ENCODE measurements at places on chromosomes 7 and 10.

GRCh38 chr7:19969859-19970493, 196.6 kb upstream of the TMEM196 start:
- DNase-seq = no peak

GRCh38 chr7:138957217-138957616, 24.0 kb downstream of the KIAA1549 start:
- no peak for DNase-seq

- DNase-seq = no peak
These were observed 9.4 kb downstream of the ARPC1B start for GRCh38 chr7:99383791-99384370.

DNA sequence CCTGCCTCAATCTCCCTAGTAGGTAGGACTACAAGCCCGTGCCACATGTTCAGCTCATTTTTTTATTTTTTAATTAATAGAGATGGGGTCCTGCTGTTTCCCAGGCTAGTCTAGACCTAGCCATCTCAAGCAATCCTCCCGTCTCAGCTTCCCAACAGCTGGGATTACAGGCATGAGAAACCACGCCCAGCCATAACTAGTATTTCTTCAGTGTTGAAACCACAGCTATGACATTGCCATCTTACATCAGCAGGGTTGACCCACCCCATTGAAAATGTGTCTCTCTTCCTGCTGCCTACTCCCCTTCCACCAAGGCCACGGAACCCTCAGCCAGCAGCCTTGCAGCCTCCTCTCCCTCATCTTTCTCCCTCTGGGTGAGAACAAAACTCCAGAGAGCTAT, 62.1 kb upstream of the ZNF746 start:
- no peak for DNase-seq

DNA sequence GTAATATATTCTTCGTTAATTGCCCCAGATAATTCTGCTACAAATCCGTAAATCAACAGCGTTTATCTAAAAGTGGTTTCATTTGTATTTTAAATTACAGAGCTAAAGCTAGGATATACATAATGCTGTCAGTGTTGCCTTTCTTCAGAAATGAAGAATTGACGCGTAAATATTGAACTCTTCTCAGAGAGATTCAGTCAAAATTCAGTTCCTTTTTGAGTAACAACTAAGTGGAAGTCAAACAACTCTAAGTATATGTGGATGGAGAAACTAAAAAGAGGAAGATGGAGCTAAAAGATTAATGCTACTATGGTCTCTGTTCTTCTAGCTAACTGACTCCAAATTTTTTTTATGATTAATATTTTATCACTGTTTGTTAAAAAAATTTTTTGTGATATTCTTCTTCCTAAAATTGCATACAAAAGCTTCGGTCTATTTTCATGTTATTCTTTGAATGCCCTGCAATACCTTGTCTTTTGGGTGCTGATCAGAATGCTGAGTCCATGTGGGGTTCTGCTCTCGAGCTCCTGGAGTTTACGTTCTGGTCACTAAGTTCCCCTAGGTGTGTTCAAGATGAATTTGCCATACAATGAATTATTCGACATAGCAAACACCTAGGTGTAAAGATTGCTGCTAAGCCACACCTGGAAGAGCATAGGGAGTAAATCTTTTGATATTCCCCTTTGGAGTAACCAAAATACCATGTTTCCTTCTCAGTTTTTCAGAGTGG, 20.7 kb downstream of the MDFIC start:
- DNase-seq = no peak

DNA sequence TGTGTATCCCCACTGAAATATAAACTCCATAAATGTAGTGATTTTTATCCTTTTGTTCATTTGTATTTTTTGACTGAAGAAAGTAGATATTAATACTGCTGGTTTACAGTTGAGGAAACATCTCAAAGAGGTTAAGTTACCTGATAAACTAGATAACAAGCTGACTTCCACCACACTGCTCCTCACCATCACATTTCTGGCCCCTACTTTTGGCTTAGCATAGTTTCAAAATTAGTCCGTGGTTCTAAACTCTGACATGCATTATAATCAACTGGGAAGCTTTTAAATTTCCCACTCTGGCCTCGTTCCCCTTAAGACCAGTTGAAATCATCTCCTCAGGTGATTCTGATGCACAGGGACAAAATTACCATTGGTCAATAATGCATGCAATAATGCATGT, 43.5 kb downstream of the ANKIB1 start:
- DNase-seq = no peak

GRCh38 chr7:114426824-114427223, 12.2 kb downstream of the FOXP2 start:
- DNase-seq = no peak

DNA sequence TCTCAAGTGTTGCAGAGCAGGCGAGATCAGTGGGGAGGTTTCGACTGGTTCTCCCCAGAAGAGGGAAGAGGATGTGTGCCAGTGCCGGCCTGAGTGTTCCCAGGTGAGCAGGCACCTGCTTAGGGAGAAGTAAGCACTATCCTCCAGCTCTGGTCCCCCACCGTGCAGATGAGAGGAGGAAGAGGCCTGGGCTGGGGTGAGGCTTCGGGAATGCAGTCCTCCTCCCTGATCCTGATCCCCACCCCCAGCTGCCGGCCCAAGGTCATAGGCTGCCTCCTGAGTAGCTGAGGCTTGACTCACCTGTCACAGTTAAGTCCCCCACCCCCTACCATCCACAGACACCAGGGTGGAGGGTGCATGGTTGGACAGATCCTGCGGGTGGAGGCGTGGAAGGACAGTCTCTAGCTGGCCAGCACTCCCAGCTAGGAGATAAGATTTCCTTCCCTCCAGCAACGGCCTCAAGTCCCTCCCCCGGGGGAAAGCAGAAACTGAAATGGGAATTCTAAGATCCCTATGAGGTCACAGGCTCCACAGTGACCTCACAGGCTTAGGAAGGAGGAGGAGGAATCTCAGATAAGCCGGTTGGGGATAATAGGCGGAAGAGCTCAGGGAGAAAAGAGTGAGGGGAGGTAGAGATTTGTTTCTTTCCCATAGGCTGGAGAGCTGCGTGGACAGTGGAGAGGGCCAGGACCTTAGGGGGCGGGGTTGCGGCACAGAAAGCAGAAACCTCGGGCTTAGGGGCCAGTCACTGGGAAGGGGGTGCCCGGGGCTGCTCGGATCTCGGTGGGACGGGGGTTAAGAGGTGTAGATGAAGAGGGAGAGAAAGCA, 1.0 kb downstream of the LRCH4 start:
- DNase-seq = no peak

GRCh38 chr7:158157460-158157859, 430.2 kb downstream of the PTPRN2 start:
- no peak for DNase-seq

DNA sequence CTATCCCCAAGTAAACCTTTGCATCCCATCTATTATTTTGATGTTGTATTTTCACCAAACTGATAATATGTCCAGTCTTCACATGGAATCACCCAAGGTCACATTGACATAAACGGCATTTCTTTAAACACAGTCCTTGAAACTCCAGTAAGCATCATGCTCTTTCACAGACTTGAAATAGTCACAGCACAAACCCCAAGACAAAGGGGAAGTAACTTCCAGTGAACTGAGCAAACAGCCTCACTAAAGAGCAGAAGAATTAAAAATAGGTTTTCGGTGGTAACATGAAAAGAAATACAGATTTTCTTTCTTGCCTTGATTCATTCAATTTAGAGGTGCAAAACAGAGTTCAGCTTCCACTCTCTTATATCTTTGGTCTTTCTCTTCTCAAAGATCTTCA, 253.7 kb downstream of the SFMBT2 start:
- no peak for DNase-seq

- no peak for DNase-seq
These were observed 70.6 kb upstream of the PIK3CG start for GRCh38 chr7:106794276-106795083.

DNA sequence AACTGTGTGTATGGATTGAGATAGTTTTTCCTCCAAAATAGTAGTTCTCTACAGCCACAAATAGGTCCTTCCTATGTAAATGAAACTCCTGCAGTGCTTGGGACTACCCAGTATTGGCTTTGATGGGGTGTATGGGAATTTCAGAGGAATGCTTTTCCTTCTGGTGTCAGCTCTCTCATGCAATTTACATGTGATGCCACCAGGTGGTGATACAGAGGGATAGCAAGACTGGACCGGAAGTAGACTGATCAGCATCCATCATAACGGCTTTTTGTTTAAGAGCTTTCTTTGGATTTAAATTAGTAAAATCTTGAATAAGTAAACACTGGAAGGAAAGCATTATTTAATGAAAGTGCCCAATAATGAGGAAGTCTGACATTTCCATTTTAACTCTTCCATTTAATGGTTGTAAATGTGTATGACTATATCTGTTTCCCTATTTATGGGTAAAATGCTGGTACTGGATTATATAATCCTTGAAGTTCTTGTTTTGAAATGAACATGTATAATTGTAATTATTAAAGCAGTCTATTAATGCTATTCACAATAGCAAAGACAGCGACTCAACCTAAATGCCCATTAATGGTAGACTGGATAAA, 22.7 kb downstream of the DYNC1I1 start:
- DNase-seq = no peak

Measured in activated T-cell treated with anti-CD3 and anti-CD28 coated beads, Interleukin-2, amount 50 U/mL, for 72 hours (primary cell).